ENCODE measurements at places on chromosomes 7 and 10.

GRCh38 chr10:62715383-62715782 lies 89.1 kb upstream of the ADO start:
- DNase-seq, result no peak

- DNase-seq, result no peak
Observed at GRCh38 chr10:71536332-71536731, 139.6 kb downstream of the CDH23 start.

DNA sequence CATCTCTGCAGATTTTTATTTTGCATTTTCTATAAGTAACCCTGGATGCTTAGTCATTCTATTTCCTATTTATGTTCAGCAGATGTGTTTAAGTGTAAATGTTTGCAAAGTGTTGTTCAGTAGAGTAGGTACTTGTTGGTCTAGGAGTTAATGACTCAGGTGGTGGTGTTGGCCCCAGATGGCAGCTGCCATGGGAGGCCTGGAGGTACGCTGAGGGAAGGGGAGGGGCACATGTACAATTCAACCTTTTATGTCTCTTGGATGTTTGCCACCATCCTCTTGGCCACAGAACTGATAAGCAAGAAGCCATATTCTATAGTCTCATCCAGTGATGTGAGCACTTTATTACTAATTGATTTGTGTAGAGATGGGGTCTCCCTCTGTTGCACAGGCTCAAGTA lies 68.1 kb upstream of the SLC39A12 start:
- no peak for DNase-seq

DNA sequence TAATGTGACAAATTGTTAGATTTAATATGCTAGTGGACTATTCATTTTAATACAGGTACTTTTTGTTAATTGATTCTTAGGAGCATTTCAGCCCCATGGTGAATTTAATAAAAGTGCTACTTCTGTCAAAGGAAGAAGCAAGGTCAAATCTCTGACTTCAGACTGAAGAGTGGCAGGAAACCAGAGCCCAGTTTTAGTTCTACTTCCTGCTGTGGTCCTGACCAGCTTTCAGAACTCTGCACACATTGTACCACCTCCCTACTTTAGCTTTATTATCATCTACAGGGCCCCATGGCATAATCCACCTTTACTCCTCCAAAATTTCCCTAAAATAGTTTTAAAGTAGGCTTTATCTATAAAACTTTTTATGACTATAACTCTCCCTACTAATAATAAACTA lies 33.7 kb downstream of the CTTNBP2 start:
- no peak for DNase-seq

- no peak for DNase-seq
Observed at GRCh38 chr7:128811631-128812430, 18.4 kb upstream of the FLNC start.

DNA sequence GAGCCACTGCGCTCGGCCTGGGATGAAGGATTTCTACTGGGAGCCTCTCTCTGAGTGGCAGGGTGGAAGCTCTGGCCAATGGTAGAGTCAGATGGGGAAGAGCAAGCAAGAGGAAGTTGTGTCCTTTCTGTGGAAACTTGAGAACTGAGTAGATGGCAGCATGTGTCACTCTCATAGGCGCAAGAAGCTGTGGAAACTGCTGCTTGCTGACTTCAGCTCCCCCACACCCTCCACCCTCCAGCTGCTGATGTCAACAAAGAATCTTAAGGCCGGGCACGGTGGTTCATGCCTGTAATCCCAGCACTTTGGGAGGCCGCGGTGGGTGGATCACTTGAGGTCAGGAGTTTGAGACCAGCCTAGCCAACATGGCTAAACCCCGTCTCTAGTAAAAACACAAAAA lies 39.8 kb upstream of the SRGN start:
- no peak for DNase-seq

- no peak for DNase-seq
Observed at GRCh38 chr10:88198023-88198422, 334.6 kb downstream of the PTEN start.

GRCh38 chr10:117174439-117175214 lies 22.7 kb upstream of the KCNK18 start:
- DNase-seq, result peak; percentile 80

- DNase-seq, result no peak
Observed at GRCh38 chr7:69992938-69993337, 394.7 kb downstream of the AUTS2 start.

DNA sequence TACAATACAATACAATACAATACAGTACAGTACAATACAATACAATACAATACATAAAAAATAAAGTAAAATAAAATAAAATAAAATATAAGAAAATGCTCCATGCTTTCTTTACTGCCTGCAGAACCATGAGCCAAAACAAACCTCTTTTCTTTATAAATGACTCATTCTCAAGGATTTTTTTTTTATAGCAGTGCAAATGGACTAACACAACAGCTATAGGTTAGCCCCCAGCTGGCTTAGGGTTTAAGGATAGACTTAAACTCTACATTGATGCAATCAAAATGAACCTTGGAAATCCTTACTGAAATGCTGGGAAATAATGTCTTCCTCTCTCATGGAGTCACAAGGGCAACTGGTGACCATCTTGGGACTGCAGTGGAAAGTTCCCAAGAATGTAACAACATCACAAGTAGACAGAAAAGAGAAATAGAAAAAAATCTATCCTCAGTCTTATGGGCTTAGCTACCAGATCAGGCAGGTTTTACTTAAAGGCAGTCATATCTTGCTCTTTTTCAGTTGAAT lies 348.9 kb downstream of the ARL4A start:
- no peak for DNase-seq

- DNase-seq, result no peak
Observed at GRCh38 chr10:90458571-90458970, 399.3 kb downstream of the HTR7 start.

GRCh38 chr7:7699970-7700369 lies 18.4 kb downstream of the RPA3 start:
- no peak for DNase-seq

DNA sequence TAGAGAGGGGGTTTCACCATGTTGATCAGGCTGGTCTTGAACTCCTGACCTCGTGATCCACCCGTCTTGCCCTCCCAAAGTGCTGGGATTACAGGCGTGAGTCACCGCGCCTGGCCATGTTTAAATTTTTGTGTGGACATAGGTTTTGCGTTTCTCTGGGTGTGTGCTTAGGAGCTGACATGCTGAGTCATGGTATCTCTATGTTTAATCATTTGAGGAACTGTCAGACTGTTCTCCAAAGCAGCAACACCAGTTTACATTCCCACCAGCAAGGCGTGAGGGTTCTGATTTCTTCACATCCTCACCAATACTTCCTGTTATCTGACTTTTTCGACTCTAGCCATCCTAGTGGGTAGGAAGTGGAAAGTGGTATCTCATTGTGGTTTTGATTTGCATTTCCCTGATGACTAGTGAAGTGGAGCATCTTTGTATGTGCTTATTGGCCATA lies 153.7 kb downstream of the DNAJB6 start:
- no peak for DNase-seq

DNA sequence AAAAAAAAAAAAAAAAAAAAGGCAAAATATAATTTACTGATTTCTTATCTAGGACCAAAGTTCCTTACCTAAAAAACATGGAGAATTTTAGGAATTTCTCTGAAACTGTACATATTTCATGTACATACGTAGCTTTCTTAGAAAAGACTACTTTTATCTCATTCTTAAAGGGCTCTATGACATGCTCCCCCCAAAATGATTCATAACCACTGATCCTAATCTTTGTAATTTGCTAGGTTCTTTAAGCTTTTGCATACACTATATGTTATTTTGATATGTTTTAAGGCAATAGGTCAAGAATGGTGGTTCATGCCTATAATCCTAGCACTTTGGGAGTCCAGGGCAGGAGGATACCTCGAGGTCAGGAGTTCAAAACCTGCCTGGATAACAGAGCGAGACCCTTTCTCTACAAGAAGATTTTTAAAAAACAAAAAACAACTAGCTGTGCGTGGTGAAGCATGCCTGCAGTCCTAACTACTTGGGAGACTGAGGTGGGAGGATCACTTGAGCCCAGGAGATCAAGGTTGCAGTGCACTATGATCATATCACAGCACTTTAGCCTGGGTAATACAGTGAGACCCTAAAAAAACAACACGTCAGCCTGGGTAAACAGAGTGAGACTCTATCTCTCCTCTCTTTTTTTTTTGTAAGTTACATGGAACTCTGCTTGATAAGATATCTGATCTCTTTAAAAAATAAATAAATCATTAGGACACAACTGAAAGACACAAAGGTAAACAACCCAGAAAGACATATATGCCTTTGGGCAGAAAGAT lies 54.8 kb downstream of the ATAD1 start:
- DNase-seq, result no peak

DNA sequence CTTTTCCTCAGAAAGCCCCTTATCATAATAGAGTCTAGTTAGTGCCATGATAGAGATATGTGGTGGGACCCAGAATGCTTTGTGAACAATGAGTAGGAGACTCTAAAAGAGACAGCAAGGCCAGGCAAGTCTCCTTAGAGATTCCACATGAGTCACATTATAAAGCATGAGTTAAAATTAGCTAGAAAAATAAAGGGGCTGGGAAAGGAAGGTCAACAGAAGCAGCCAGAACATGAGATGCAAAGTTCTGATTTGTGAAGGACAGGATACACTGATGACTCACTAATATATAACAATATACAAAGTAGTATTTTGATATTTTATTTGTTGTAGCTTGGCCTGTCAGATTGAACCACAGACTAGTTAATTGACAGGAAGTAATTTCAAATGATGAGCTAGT lies 25.3 kb upstream of the SNX13 start:
- DNase-seq, result no peak

DNA sequence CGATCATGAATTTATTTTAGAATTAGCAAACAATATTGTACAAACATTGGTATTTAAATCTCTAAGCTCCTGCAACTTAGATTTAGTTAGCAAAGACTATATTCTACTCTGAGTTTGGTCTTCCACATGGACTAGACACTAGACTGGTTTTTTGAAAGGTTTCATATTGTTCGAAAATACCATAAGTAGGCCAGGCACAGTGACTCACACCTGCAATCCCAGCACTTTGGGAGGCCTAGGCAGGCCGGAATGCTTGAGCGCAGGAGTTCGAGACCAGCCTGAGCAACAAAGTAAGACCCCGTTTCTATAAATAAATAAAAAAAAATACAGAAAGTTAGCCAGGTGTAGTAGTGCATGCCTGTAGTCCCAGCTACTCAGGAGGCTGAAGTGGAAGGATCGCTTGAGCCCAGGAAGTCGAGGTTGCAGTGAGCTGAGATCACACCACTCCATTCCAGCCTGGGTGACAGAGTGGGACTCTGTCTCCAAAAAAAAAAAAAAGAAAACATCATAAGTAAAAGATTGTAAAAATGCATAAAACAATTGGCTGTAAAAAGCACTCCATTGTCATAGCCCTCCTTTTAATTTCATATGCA lies 73.1 kb downstream of the ABCC2 start:
- no peak for DNase-seq

DNA sequence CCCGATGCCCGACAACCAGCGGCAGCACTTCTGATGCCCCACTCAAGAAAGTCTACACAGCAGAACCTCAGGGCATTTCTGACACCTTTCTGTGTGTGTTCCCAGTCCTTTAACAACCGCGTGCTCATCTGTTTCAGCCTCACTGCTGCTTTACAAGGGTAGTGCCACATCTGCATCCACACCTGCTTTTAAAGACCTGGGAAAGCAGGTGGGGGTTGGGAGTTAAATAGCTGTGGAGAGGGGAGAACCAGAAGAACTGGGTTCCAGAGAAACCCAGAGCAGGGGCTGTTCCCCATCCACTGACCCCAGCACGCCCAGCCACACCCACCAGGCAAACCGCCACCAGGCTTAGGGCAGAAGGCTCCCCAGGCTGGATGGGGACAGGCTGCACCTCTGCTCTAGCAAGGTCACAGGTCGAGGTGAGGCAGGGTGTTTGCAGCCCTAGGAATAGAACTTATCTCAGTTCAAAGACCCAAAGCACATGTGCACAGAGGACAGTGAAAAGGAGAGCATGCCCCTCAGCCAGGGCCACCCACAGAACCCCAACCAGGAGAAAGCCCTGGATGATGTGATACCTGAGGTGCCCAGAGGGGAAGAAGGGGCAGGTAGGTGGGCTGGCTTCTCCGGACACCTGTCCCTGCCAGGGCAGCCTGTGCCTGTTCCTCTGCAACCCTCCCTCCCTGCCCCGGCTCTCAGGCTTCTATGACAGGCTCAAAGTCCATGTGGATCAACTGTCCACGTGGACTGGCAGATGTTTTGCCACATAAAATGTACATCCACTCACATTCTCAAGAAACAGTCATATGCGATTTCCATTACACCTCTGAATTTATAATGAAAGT lies 51.3 kb downstream of the COBL start:
- DNase-seq, result no peak

DNA sequence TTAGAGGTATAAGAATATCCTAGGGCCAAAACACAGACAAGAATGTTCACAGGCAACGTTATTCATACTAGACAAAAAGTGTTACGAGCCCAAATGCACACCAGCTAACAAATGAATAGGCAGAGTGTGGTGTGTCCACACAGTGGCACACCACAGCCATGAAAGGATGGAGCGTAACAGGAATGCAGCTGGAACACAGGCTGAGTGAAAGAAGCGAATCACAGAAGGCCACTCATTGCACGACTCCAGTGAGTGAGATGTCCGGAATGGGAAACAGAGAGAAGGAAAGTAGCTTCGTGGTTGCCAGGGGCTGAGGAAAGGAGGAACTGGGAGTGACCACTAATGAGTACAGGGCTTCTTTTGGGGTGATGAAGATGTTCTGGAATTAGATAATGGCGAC lies 198.8 kb downstream of the TNS3 start:
- no peak for DNase-seq

- no peak for DNase-seq
Observed at GRCh38 chr7:91847876-91848588, 32.5 kb downstream of the MTERF1 start.

GRCh38 chr7:16815001-16815400 lies 10.2 kb upstream of the AGR2 start:
- DNase-seq, result no peak

DNA sequence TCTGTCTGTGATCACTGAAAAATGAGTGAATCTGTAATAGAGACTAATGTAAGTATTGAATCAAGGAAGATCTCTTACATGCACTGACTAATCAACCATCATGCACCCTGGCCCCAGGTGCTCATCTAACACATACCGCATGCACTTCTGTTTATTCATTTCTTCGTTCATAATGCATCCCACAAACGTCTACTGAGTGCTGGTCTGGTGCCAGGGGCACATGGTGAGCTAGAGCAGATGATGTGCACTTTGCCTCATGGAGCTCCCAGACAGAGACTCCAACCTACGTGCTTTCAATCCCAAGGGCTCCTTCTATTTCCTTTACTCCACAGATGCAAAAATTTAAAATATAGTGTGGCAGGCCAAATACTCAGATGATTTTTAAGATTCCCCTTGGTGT lies 10.7 kb downstream of the C10orf90 start:
- DNase-seq, result no peak

GRCh38 chr7:128045766-128046165 lies 14.5 kb upstream of the LRRC4 start:
- no peak for DNase-seq

- no peak for DNase-seq
Observed at GRCh38 chr7:77254429-77254828, 54.8 kb upstream of the FGL2 start.

- DNase-seq, result no peak
Observed at GRCh38 chr10:115939101-115939854, 333.7 kb downstream of the GFRA1 start.

- DNase-seq, result no peak
Observed at GRCh38 chr7:90536449-90536848, 59.7 kb upstream of the CDK14 start.
